HS-27A (cell line): ENCODE measurements at places on chromosomes 1 and 21.

DNA sequence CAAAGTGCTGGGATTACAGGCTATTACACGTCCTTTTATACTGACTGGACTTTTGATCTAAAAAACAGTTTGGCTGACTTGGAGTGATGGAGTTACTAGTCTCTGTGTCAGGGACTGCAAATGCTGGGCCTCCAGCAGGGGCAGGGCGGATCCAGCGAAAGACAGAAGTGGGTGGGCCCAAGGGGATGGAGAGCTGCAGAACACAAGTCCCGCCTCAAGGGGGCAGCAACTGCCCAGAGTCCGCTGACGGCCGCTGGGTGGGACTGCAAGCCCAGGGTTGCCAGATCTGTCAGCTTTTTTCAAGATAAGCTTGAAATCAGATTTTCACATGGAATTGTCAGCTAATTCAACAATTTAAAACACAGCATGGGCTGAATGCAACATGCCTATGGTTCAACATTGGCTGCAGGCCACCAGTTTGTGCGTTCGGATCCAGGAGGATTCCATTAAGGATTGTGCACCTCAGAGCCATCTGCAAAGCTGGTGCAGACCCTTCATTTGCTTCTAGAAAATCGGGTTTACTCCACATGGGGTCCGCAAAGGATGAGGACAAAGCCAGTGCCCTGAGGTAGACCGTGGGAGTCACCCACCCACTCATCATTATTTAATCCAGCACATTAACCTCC is 10.7 kb downstream of the STMN1 start:
- peak; percentile 81 for DNase-seq

- DNase-seq: no peak
These were observed 2.0 kb downstream of the RPRD2 start for GRCh38 chr1:150365941-150366340.

DNA sequence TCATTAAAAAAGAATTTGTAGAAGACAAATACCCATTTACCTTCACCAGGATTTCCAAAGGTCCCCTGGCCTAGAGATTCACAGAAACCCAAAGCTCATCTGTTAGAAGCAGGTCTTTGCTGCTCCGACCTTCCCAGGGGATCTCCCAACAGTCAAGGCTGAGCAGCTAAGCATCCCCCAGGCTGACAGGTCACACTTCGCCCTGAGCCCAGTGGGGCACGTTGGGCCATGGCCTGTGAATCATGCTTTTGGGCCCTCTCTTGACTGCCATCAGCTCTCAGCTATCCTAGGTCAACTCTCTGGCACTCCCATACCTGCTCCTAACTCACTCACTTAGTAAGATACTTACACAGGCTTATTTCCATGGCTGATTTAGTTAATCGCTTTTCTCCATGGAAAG is 157.7 kb downstream of the DSCAM start:
- DNase-seq: no peak

DNA sequence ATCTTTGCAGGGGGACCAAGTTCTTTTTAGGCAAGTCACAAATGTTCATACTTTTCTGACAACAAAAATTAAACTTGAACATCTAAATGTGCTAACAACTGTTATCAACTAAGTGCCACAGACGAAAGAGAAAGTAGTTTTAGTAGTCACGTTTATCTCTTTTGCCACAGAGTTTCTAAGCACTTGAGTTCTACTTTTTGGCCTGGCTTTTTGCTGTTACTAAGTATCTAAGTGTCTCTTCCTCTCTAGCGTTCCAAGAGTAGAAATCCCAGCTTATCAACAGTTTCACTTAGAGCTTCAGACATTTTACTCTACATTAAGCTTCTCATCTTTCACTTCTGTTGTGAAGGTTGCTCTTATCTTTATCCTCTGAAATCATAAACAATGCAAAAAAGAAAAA is 34.2 kb downstream of the GATAD2B start:
- no peak for DNase-seq

DNA sequence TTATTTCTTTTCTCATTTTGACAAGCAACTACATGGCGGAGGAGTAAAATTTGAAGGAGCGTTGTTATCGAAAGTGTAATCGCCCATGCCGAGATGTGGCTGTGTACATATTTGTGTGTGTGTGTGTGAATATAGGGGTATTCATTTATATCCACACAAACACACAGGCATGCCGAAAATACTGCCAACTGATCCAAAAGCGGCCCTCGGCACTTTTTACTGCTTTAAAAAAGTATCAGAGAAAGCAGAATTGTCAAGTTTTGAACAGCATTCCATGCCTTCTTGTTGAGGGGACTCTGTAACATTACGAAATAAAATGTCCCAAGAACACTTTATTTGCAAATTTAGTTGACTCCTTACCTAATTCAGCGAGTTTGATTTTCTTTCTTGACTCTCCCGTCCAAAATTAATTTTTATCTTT is 1.1 kb downstream of the PBX1 start:
- DNase-seq: no peak

DNA sequence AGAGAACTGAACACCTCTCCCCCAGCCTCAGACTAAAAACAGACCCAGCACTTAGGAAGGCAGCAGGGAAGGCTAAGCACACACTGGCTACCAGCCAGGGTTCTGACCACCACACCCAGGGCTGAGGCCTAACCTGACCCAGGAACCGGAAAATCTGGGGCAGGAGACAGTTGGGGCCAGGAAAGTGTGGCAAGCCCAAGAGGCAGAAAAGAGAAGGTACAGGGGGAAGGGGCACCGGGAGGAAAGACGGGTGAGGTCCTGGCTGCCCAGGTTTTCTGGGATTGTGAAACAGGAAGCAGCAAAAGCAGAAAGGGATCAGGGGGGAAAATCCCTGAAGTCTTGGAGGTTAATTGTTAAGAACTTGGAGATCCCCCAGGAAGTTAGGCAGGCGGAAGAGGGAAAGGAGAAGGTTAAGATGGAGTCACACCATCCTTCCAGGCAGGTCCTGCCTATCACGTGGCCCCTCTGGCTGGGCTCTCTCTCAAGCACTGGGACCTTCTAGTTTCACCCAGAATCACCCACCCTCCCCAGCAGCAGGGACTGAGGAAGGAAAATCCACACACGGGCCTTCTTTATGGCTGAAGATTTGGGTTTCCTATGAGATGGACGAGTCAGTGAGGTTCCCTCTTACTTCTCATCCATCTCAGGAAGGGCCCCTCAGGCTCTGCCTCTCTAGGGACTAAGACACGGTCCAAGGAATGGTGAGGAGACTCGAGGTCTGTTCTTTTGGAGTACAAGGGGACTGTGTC is 2.6 kb downstream of the HDGF start:
- DNase-seq: no peak

GRCh38 chr1:177645491-177646190 is 324.2 kb downstream of the SEC16B start:
- no peak for DNase-seq

GRCh38 chr1:106113851-106114250 is 942.6 kb upstream of the PRMT6 start:
- DNase-seq: no peak

DNA sequence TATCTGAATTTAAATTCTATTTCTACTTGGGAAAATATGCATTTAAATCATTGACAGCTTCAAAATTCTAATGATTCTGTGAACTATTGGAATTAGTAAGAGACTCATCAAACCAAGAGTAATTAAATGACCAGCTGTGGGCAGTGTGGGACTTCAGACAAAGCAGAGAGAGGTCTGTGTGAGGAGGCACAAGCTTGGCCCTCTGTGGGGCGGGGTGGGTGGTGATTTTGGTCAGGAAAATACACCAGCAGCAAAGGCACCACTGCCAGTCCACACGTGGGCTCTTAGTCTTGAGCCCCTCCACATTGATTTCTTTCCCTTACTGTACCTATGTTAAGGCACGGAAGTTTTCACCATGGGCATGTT is 39.2 kb upstream of the RAB4A start:
- DNase-seq: no peak

DNA sequence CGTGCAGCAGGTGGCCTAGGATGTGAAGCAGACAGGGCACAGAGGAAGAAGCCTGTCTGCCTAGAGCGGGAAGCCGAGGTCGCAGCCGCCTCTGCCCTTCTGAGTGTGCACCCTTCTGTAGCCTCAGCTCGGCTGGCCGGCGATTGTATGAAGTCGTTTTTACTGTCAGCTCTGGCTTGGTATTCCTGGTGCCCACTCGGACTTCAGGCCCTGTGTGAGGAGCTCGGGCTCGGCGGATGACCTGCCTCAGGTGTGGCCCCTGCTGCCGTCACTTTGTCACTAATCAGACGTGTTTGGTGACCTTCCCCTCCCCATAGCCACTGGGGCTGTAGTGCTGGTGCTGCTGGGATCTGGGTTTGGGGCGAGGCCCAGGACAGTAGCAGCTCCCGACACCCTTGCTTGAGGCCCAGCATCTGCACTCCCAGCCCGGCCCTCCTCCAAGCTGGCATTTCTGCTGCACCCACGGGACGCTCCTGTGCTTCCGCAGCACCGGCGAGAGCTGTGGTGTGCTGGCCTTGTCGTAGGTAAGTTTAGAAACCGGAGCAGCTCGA is 18.1 kb downstream of the SLX9 start:
- DNase-seq: no peak

DNA sequence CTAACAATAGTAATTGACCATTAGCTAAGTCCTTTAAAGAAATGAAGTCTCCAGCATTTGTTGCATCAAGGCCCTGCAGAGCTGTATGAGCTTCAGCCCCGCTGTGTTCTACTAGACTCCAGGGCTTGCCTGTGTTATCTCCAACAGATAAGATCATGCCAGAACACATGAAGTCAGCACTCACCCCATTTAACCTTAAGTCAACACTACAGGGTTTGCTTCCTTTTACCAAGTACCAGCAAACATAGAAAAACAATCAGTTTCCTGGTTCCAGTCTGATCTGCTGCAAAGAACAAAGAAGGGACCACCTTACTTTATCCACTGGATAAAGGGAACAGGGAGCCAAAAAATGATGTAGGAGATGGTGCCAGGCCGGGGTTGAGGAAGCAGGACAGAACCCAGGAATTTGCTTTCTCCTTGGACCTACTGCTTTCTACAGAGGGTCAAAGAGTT is 41.3 kb upstream of the ENAH start:
- DNase-seq: no peak
